ENCODE measurements at places on chromosomes 5 and 9.
A peak's percentile ranks its signal among the peaks of the same experiment; 100 is the strongest.

GRCh38 chr5:98513380-98513779, 260.1 kb upstream of the RGMB start:
- DNase-seq = no peak

DNA sequence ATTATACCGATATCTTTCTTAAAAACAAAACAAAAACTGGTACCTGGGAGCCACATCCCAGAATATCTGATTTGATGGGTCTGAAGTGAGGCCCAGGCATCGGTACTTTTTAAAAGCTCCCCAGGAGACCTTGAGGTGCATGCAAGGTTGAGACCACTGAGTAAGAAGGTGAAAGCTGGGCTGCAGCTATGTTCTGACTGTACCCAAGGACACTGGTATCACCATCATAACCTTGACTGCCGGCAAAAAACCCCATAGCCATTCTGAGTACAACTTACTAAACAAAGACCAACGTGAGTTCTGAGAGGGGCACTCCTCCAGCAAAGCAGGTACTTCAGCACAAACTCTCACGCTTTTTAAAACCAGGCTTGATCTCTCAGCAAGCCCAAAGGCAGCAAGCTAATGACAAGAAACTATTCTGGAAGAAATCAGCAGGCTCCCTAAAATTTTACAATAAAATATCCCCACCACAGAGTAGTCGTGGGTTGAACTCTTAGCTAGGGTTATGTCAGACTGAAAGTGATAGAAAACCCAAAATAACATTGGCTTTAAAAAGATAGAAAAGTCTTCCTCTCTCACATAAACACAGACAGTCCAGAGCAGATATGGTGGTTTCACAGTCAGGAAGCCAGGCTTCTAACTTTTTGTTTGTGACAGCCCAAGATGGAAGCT, 263.9 kb downstream of the SAXO1 start:
- DNase-seq = no peak

- DNase-seq = no peak
Measured at GRCh38 chr5:23655674-23656073, 148.3 kb downstream of the PRDM9 start.

DNA sequence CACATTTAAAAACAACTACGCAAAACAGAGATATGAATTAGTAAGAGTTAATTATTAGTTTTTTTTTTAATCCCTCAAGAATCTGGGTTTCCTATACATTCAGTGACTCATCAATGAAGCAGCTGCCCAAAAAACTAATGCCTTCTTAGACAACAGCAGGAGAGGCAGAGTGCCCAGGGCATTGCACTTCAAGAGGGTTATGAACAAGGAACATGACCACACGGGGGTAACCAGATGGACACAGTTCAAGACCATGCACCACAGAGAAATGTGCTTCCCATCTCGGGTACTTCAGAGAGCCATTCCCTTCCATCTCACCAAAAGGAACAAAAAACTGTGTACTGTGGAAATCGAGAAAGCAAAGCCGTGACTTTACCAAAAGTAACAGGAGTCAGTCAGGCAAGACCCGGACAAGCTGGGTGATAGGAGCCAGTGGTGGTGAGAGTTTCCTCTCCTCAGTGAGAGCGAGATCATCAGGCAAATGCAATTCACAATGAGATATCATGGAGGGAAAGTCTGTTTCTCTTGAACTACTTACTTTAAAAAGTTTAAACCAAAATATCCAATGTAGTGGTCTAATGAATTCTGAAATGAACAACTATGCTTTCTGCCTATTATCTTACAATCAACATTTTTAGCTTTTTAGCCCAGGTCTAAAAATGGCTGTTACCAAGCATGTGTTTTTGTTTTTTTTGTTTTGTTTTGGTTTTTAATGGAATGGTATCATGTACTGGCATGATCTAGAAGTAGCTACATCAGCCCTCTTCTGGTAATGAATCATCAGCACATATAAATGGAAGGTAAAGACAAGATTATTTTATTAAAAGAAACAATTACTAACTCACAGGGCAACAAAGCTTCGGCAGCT, 192.1 kb downstream of the TSSK1B start:
- no peak for DNase-seq

- DNase-seq = no peak
Measured at GRCh38 chr5:154526231-154527226, 48.5 kb upstream of the HAND1 start.

GRCh38 chr9:125088752-125089151, 54.6 kb downstream of the SCAI start:
- no peak for DNase-seq

DNA sequence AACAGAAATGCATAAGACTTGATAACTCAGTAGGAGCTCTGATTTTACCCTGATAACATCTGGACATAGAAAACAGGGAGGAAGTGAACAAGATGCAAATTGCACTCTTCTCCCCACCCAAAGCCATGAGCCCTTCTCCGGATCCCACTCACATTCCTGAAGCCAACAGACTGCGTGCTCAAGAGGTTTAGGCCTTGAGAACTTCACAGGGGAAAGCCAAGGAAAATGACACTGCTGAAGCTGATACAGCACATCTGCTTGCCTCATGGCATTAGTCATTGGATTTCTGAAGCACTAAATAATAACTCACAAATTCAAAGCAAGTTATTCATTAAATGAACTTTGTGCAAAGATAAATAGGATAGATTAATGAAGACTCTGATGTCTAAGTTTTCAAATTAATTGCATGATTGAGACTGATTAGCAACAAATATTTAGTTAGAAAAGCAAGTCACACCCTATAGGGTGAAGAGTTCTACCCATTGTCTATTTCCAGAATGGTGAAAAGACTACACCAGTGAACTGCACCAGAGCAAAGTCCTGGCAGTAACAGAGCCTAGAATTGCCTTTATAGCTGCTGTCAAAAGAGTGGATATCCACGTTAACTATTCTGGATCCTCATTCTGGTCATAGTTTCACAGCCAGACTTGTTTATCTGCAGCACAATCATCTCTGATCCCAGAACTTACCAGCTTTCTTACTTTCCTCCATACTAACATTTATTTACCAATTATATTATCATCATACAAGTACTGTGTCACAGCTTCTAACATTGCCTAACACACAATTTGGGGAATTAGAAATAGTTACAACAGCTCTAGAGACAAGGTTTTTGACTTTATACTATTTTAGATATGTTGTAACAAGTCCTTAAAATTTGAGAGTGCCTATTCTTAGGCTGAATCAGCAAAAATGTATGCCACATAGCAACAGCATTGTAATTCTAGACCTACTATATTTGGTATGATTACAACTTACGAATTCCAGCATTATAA, 432.1 kb upstream of the RGMB start:
- no peak for DNase-seq

- no peak for DNase-seq
Measured at GRCh38 chr9:77667151-77667550, 19.0 kb upstream of the GNA14 start.

DNA sequence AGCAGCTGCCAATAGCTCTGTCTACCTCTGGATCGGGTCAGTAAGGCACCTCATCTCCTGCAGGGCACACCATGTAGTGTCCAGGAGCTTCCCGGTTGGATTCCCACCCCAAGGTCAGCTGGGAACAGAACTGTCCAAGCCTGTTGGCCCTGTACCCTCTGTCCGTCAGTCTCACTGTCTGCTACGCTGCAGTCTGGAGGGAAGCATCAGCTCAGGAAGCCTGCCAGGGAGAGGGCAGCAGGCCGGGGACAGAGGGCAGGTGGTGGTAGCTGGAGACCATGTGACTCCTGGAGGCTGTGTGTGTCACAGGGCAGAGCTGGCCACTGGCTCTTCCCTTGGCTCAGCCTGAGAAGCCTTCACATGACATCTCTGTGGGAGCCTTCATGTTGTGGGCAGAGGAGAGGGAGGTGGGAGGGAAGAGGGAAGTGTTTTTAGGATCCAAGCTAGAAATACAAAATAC, 134.5 kb downstream of the SEC61B start:
- no peak for DNase-seq

GRCh38 chr9:110814159-110814558, 145.6 kb downstream of the MUSK start:
- DNase-seq = no peak

DNA sequence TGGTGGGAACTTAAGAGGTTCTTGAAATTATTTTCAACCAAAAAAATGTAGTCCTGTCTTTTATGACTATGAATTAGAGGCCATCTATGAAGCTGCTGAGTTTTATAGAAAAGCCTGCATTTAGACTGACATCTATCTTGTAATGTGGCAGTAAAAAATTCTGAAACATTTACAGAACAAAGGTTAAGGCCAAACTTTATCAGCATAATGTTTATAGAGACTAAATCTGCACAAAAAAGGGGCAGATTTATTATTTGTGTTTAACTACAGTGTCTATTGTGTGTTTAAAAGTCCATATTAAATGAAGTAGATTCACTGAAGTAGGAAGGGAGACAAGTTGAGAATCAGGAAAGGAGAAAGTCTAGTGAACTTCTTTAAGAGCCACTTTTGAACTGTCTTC, 37.3 kb upstream of the ANKRD34B start:
- no peak for DNase-seq

DNA sequence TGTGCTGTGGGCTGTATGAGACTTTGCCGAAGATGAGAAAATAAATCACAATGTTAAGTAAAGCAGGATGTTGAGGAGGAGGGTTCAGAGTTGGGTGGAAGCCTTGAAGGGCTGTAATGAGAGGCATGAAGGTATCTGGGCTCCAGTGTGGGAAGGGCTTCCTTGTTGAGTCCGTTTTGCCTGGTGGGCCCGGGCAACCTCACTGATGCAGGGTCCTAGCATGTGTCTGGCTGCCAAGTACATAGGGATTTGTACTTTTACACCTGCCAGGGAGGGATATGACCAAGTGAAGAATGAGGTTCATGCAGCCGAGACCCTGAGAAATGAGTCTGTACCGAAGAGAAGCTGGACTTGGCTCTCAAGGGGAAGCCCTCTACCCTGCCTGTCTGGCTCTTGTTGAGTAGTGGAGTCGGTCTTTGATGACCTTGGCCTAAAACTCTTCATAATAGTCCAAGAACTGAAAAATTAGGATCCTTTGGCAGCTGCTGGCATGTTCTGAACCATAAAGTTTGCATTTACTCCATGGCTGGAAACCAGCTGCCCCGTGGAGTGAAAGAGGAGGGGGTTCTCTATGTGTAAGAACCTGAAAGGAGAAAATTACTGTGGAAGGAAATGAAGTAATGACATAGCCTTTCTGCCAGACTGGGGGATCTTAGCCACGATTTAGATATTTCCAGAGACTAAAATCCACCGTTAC, 59.0 kb upstream of the DPYSL3 start:
- DNase-seq = no peak

- no peak for DNase-seq
Measured at GRCh38 chr9:70054521-70054920, 10.9 kb downstream of the MAMDC2 start.

- DNase-seq = no peak
Measured at GRCh38 chr9:11340654-11341053, 727.9 kb upstream of the PTPRD start.

GRCh38 chr9:6441269-6441668, 28.3 kb downstream of the UHRF2 start:
- DNase-seq = no peak

DNA sequence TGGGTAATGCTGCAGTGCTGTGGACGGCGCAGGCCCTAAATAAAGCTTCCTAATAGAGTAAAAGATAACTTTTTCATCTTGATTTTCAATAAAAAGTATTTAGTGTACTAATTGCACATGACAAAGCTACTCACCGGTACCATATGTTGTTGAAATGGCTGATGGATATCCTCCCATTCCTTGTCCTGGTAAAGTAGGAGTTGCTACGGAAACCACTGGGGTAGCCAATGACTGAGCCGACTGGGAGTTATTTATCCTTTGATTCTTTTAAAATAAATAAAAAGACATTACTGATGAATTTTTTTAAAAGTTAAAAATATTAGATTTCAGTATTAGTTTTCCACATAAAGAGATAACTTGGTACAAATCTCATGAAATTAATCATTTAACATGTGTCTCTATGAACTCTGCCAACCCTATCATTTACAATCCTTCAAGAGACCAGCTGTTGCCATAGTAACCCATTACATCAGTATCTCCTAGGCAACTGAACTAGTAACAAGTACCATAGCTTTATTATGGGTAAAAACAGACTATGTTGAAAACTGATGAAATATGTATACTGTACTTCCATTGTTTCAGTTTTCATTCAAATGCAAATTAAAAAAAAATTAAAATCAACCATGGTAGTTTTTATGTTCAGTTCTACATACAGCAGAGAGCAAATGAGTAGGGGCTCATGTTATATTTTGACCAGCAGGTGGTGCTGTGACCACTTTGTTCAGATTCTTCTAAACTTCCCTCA, 153.7 kb downstream of the MEF2C start:
- DNase-seq = peak; percentile 52

GRCh38 chr9:5532306-5532705, 22.0 kb downstream of the PDCD1LG2 start:
- DNase-seq = no peak

GRCh38 chr5:160084144-160084543, 35.1 kb downstream of the PWWP2A start:
- DNase-seq = no peak

DNA sequence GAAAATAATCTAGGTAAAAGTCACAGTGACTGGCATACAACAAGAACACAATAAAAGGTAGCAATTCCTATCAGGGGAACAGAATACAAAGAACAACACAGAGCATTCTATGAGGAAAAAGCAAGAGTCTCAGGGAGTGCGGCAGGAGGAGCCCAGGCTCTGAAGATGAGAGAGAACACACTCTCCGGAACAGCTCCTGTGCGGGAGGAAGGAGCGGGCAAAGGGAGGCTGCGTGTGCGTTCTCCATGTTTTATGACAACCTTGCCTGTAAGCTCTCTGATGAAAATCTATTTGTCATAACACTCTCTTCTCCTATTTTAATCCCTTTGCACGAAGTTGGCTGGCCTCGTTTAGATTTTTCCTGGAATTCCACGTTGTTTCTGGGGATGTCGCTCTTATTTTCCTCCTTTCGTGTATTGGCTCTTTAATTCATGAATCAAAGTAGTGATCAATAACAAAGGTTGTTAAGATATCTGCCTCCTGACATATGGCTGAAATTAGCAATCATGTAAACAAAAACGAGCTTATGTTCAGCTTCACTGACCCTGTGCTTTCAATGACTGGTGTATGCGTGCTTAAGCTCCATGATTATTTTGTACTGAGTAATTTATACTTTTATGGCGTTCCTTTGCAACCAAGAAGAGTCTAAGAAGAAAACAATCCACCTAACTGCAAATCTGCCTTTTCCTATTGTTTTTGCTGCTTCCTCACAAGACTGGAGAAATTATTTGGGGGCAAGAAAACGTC, 109.5 kb downstream of the MYO10 start:
- DNase-seq = no peak
